Inflammatory macrophage treated with lipopolysaccharide for 1 hour (primary cell): ENCODE measurements at places on chromosomes 3 and 15.

- peak; percentile 63 for DNase-seq
These were observed 120.1 kb downstream of the LIPC start for GRCh38 chr15:58551764-58552504.

DNA sequence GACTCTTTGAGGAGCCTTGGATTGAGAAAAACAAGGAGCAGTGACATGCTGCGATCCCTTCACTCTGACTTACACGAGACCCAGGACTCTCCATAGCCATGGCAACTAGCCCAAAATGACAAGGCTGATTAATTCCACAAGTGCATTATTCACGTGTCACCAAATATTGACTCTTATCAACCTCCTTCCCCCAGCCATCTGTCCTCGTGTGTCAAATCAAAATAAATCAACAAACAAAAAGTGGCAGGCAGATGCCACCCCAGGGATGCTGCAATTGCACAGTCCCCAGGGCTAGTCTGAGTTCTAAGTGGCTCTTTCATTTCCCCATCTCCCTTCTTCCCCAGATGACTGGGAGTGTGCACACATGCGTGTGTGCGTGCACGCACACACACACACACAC, 104.9 kb downstream of the AQP9 start:
- DNase-seq = no peak

- no peak for DNase-seq
These were observed 42.4 kb upstream of the C15orf39 start for GRCh38 chr15:75159244-75159643.

- no peak for DNase-seq
These were observed 753 bp upstream of the MYO5A start for GRCh38 chr15:52529341-52529924.

GRCh38 chr3:26099692-26100091, 309.8 kb downstream of the OXSM start:
- no peak for DNase-seq
